ENCODE measurements at places on chromosomes 1 and 21.

DNA sequence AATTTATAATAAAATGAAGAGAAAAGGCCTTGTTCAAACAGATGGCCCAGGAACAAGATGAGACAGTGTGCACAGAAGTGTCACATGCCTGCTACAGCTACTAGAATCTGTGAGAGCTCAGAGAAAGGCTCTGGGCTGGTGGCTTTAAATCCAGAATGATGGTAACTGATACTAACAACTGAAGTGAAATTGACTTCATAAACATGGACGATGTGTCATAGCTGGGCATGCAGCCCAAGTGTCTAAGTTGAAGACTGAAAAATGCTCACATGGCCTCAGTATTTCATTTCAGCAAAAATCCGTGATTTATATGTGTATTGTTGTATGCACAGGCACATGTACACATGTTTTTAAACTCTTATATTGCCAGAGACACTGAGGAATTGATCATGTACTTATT, 208.3 kb upstream of the RUNX1 start:
- DNase-seq: no peak

DNA sequence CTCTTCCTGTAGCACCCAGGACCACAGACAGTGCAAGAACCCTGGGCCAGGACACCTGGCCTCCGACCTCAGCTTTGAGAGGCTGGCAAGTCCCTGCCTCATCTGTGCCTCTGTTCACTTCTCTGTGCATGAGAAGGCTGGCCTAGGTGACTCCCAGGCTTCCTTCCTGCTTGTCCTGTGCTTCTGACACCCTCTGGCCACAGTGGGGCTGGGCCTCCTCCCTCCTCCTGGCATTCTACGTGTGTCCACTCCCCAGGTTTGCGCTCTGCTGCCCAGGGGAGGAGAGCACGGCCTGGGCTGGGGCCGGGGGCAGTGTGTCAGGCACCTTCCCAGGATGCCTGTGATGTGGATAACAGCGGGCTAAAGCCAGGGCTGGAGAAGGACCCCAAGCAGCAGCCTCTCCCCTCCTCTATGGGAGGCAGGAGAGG, 30.3 kb upstream of the PKP1 start:
- DNase-seq: no peak

GRCh38 chr1:93979040-93979717, 69.9 kb upstream of the GCLM start:
- DNase-seq: no peak

DNA sequence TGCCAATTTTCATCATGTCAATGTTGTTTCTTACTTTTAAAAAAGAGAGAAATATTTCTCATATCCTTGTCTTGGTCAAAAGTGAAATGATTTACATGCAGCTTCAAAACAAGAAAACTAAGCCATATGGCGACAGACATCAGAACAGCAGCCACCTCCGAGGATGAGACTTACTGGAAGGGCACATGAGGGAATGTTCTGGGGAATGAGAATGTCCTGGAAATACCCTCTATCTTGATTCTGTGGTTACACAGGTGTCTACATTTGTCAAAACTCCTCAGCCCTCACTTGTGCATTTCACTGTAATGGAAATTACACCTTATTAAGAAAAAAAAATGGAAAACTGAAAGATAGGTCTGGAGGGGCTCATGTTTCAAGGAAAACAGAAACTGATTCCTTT, 14.2 kb upstream of the ECE1 start:
- no peak for DNase-seq

- DNase-seq: peak; percentile 1
Measured at GRCh38 chr1:241611063-241611462, 29.1 kb downstream of the CHML start.

- DNase-seq: no peak
Measured at GRCh38 chr1:76137746-76138145, 63.2 kb downstream of the ST6GALNAC3 start.

GRCh38 chr1:198937231-198938031, 298.6 kb downstream of the PTPRC start:
- DNase-seq: peak; percentile 22

- DNase-seq: no peak
Measured at GRCh38 chr1:170355267-170355801, 176.6 kb upstream of the GORAB start.

- no peak for DNase-seq
Measured at GRCh38 chr21:41302976-41303375, 13.6 kb upstream of the FAM3B start.

DNA sequence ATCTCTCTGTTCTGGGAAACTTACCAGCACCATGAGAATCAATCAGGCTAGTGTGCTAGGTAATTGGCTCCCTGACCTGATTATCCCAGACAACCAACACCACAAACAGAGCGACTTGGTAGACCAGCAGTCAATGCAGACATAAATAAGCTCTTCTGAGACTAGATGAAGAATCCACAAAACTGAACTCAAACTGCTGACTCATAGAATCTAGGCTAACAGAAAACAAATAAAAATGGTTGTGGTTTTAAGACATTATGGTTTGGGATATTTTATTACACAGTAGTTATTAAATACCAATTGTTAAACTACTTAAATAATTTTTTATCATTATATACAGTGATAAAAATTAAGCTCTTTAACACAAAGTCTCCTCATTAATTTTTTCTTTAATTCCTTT, 535.7 kb downstream of the COL11A1 start:
- DNase-seq: no peak

DNA sequence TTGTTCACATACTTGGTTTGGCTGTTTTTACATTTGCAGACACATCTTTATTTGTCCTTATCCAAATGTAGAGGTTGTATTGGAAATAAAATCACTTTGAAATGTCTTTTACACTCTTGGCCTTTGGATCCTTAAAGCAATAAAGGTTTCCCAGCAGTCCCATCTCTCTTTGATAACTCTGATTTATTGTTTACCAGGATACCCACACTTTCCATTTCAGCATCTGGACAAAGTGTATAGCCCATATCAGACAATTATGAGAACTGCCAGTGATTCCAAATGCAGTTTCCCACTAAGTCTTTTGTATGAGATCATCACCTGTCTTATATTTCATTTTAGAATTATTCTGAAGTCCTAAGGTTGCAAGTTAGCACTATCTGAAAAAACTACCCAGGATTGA, 114.7 kb downstream of the NEK7 start:
- DNase-seq: no peak

GRCh38 chr1:64476251-64476952, 6.5 kb downstream of the CACHD1 start:
- no peak for DNase-seq

- peak; percentile 94 for DNase-seq
Measured at GRCh38 chr1:160261893-160262794, at the start of gene DCAF8. Gene DCAF8 (minus strand): TSS chr1:160262549. CDS start chr1:160244008, 18,541 bp downstream.

DNA sequence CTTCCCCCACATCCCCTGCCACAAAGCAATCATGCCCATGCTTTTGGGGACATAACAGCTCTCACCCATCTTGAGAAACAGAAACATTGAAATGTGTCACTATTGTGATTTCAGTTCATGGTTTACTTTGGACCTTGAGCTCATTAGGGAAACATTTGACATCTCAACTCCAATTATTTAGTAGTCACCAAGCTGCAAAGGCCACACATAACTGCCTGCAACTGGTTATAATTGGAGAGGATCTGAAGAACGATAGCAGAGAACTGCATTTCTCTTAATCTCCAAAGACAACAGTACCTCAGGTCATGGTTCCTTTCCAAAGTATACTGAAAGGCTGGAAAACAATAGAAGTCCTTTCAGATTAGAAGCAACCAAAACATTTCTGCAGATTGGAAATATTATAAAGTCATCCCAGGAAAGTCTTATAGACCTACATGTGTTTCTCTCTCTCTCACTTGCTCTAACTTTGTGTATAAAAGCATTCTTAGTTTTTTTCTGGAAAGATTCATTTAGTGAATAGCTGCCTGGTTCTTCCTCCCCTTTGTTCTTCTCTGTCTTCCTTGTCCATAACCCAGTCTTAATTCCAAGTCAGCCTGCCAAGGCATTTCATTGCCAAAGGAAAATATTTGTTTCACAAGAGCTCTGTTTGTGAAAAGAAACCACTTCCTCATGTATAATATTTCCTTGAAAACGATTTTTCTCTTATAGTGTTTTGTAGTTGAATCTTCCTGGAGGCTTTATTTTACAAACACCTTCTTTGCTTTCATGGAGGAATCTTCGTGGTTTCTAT, 426.8 kb downstream of the ADGRL2 start:
- no peak for DNase-seq

DNA sequence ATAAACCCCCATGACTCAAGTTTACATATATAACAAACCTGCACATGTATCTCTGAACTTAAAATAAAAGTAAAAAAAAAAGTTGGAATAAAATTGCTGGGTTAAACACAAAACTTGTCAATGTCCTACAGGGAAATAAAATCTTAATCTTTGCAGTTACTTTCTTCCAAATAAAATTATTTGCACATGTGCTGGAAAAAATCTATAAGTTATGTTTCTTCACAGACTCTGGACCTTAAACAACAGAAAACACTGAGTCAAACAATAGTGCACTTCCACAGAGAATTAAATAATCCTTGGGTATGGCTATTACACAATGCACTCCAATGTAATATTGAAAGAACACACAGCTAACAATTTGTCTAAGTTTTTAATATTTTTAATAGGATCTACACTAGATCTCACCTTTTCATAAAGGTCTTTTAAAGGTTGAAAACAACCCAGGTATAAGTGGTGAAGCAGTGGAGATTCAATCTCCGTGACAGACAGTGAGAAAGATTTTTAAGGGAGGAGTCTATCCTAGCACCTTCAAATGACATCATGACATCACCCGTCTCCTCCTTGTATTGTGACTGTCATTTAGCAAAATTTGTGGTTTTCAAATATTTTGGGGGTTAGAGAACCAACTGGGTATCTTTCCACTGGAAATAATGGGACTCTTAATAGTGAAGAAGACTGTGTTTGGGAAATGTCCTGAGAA, 25.2 kb upstream of the FGGY start:
- no peak for DNase-seq

DNA sequence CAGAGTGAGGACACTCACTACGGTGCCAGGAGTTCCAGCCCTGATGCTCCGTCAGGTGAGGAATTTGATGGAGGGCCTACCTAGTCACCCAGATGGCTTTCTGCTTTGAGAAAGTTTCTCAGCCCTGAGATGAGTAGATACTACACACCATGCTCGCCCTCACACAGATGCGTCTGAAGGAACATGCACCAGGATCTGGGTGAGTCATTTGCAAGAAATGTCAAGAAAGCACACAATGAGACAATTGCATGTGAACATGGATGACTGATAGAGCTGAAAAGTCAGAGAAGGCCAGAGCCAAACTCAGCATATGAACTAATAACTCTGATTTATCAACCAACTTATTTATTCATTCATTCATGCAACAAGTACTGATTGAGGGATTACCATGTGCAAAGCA, 483.9 kb downstream of the OMA1 start:
- no peak for DNase-seq

- no peak for DNase-seq
Measured at GRCh38 chr1:228758447-228758846, 23.2 kb downstream of the RHOU start.

- no peak for DNase-seq
Measured at GRCh38 chr21:37281579-37281978, 14.4 kb upstream of the VPS26C start.

- DNase-seq: no peak
Measured at GRCh38 chr1:53303726-53304515, 23.9 kb downstream of the LRP8 start.

GRCh38 chr1:30473922-30474817, 249.2 kb downstream of the MATN1 start:
- no peak for DNase-seq

- no peak for DNase-seq
Measured at GRCh38 chr1:111620441-111620971, 917 bp downstream of the RAP1A start.

DNA sequence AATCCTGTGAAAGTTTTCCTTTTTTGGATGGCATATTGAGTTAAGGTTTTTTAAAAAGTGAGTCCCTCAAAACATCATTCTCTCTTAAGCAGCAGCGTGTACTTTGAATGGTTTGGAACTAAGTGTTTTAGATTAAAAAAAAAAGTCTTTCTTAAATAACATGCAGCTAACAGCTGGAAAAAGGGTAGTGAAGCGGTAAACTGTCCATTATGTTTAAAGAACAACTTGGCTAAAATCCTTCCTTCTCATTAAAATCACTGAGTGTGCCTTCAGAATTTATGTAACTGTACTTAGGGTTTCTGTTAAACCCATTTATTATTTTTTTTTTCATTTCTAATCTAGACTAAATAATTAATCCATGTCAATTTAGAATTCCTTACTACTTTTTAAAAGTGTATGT, 254.2 kb upstream of the ADAMTS5 start:
- DNase-seq: no peak

DNA sequence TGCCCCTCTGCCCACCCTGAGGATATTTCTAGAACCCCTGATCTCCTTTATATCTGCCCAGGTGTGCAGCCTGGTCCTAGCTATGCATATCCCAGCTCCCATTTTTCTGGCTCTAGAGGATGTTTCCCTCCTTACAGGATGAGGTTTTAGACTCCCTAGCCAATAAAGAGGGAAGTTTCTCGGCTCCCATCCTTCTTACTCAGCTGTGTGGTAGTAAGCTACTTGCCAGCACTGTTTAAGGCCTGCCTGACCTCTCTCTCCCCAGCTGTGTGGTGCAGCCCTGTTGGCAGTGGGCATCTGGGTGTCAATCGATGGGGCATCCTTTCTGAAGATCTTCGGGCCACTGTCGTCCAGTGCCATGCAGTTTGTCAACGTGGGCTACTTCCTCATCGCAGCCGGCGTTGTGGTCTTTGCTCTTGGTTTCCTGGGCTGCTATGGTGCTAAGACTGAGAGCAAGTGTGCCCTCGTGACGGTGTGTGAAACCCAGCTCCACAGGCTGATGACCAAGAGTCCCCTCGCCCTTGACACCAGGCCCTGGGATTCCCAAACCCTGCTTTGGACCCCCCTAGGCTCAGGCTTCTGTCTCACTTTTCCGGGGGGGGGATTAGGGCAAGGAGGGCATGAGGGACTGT, 7.8 kb upstream of the P3R3URF start:
- DNase-seq: no peak

GRCh38 chr1:236541710-236542109, 17.9 kb downstream of the LGALS8 start:
- no peak for DNase-seq

DNA sequence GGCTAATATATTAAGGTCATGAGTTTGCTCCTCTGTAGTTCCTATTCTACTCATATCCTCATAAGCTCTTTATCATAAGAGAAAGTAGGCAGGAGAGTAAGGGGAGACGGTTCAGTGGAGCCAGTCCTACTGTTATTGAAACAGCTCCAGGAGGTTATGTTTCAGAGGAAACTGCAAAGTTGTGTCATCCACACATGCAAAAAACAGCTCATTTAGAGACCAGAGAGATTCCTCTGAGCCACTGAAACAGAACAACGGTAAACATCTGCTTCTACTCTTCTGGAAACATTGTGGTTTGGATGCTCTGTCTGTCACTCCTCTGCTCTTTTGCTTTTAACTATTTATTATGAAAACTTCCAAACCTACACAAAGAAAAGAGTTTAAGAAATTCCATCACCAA, 66.3 kb upstream of the PPP2R5A start:
- no peak for DNase-seq

Data from stimulated activated CD4-positive, alpha-beta T cell treated with anti-CD3 and anti-CD28 coated beads, Interleukin-2, amount 100 ng/mL, for 4 hours (primary cell).